Motor neuron (in vitro differentiated cells): ENCODE measurements at places on chromosomes 5 and 9. TPM values are rescaled to one million over a fixed set of nuclear protein-coding genes. Genes with fewer than 3 reads are reported as not detected.

GRCh38 chr5:62328772-62329491, 22.9 kb downstream of the KIF2A start:
- ATAC-seq: peak; percentile 85

The FIBCD1 gene
- 0.40 and 1.2 TPM in 2 replicates for total RNA-seq

The ST6GALNAC4 gene
- 10.4 and 11.3 TPM in 2 replicates for total RNA-seq

GRCh38 chr5:11182441-11183080, 421.5 kb upstream of the DAP start:
- peak; percentile 68 for ATAC-seq

The JAKMIP2 gene
- 14.4 and 22.6 TPM in 2 replicates for total RNA-seq

GRCh38 chr5:178080618-178081410, 32.5 kb upstream of the N4BP3 start:
- ATAC-seq: no peak

The CDKN2B gene
- 41.1 and 45.3 TPM in 2 replicates for total RNA-seq

DNA sequence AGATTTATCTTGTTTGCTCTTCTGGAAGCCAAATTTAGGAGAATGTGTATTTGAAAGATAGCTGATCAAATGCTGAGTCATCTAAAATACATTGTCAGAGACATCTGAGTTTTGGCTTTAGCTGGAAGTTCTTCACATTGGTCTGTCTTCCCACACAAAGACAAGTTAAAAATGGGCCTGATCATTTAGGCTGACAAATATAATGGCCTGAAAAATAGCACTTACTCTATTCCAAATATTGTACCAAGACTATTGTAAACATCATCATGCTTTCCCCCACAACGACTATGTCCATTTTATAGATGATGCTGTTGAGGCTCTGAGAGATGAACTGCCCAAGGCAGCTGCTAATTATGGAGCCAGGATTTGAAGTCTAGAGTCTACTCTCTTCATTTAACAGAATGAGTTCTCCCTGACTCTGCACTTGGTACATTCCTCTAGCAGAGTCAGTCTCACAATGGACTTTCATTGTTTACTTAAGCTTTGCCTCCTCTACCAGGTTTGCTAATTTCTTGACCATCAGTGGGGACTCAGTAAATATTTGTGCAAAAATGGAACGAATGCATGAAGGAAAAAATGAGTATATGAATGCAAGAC, 619.4 kb upstream of the KLF4 start:
- ATAC-seq: no peak

The PCDHA7 gene
- 2.0 and 2.8 TPM in 2 replicates for total RNA-seq

DNA sequence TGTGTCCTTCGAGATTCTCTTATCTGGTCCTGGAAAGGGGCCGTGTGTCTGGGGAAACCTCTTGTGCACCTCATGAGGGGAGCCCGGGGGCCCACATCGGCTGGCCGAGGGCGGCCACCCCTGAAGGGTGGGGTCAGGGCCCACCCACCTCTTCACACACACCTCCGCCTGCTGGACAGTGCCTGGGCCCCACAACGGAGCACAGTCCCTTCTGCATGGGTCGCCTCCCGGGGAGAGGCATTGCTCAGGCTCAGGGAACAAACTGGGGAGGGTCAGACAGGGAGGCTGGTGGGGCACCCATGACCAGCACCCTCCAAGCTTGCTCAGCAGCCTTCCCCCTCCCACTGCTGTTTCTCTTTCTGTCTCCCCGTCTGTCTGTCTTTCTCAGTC, 1.3 kb upstream of the LRRC14B start:
- ATAC-seq: no peak

DNA sequence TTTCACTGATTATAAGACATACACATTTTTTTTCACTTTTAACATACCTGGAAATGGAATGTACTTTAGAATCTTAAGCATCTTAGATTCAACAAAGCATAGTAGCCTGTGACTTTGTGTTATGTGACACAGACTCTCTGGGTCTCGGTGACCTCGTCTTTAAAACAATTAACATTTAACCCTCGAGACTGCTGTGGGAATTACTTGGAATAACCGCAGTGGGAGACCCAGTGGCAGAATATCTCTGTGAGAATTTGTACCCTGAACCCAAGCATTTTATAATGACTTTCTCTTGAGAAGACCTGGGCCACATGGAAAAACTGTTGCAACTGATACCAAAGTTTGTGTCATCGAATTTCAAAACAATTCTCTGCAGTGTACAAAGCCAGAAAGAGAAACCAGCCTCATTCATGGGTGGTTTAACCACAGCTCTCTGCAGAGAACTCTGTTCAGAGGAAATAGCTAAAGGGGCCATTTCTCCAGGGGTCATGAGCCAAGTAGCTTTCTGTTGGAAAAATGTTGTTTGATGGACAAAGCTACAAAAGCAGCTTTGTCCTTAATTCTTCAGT, 10.0 kb upstream of the RETREG1 start:
- no peak for ATAC-seq
